Activated T-helper 2 cell treated with anti-CD3 and anti-CD28 coated beads, Interferon-gamma antibody, Interleukin-2, Interleukin-4, amounts not matched to agents 10 μg/mL and 5 μg/mL and 100 μg/mL, durations not matched to agents 14 hours and 24 hours and 36 hours (primary cell): ENCODE measurements at places on chromosomes 1 and 21.

DNA sequence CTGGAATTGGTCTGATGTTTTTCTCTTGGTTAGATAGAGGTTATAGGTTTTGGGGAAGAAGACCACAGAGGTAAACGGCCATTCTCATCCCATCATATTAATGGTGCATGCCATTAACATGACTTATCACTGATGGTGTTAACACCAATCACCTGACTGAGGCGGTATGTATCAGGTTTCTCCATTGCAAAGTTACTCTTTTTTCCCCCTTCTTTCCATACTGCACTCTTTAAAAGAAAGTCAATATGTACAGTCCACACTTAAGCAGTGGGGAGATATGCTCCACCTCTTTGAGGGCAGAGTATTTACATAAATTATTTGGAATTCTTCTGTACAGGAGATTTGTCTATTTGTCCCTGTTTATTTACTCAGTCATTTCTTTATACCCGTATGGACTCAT is 35.7 kb upstream of the OSBPL9 start:
- DNase-seq: no peak

DNA sequence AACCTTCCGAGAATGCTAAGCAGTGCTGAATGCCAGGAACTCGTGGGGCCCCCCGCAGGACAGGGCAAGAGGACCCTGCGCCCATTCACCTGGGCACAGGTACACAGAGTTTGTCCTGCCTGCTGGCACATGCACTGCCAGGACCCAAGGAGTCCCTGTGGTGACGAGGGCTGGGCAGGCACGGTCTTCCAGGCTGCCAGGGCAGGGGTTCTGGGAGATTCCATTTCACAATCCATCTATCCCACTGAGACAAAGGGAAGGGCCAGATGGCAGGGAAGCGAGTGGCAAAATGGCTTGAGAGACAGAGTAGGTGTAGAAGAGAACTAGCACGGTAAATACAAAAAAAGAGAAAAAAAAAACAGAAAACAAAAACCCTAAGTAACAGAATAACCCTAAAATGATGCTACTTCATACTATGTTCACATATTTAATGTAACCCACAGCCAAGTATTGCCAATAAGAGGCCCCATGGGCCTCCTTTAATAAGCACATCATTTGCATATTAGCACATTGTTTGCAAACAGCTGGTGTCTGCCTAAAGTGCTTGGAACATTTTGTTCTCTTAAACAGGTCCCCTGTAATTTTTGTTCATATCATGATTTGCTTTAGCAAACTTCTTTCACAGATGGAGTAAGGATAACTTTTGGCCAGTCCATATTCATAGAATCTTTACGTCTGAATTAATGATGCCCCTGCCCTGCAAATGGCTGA is 83.8 kb downstream of the STUM start:
- no peak for DNase-seq

- DNase-seq: no peak
These were observed 19.4 kb downstream of the MX1 start for GRCh38 chr21:41445465-41445862.

GRCh38 chr1:36297062-36297461 is 9.1 kb upstream of the SH3D21 start:
- DNase-seq: no peak

DNA sequence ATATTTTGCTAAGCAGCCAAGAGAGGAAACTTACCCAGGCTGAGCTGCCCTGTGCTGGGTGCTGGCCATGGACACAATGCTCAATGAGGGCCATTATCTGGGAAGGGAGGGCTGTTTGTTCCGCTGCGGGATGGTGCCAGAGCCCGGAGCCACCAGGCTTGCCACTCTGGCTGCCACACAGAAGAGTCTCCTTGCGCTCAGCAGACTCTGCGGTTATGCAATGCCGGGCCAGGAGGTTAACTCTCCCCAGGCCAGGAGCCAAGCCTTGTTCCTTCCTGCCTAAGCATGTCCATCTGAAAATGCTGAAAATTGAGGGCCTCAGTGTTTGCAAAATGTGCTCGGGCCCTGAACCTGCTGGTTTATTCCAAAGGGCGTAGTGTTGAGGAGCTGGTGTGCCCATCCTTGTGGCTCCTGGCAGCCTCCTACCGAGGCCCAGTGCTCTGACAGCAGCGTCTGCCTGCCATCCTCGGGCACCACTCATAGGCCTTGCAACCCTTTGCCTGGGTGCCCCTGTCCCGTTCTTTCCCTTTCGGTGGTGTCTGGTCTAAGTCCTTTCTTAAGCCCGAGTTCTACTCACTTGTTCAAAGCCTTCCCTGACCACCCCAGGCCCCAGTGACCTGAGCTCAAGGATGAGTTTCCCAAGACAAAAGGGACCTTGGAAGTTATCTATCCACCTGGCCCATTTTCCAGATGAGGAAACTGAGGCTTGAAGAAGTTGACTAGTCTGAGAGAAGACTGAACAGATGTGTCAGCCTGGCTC is 133.8 kb upstream of the EDN2 start:
- peak; percentile 5 for DNase-seq

DNA sequence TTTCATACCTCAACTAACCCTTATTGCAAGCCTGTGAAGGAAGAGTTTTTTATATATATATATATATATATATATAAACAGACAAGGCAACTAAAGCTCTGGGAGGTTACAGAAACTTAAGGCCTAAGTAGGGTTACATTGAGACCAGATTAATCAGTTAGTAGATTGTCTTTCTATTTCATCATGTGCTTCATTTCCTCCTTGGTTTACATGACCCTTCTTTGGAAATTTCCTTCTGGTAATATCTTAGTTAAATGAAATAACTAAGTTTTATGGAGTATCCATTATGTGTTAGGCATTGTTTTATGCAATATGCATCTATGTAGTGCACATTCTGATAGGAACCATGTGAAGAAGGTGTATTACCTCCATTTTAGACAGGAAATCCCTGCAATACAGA is 112.7 kb downstream of the FGGY start:
- no peak for DNase-seq
